CD4-positive, alpha-beta T cell (primary cell): ENCODE measurements at places on chromosomes 3 and 15.

DNA sequence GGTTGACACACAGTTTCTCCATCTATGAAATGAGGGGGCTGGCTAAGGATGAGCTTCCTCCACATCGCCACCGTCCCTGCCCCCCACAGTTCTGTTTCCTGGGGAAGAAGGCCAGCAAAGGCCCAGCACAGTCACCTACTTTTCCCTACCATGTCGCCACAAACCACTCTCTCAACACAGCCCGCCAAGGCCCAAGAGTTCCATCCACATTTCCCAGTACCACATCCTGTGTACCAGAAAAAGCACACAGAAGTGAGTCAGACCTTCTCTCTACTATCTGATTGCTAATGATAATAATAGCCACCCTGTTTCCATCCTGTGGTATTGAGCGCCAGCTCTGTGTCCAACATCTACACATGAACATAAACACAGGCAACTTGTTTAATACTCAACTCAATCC lies 30.3 kb upstream of the C15orf39 start:
- no peak for DNase-seq

DNA sequence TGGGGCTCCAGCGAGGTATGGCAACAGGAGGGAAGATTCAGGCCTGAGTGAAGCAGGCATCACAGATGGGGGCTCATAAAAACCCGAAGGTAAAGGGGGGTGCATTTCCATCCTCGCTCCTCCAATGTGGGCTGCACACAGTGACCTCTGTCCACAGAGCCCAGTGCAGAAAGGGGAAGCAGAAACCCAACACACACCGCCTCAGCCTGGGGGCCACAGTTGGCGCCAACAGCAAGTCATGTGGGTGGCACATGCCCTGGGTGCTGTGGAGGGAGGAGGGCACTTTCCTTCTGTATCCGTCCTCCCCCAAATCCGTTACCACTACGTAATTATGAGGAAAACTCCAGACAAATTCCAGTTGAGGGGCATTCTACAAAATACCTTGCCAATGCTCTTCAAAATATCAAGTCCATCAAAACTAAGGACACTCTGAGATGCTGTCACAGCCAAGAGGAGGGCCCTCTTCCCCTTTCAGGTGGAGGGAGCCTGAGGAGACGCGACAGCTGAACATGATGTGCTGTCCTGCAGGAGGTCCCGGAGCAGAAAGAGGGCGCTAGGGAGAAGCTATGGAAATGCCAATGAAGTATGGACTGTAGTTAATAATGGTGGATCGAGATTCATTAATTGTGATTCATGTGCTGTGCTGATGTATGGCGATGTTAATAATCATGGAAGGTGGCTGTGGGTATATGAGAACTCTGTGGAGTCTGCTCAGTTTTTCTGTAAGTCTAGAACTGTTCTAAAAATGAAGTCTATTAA lies 16.4 kb downstream of the APBA2 start:
- no peak for DNase-seq

- no peak for DNase-seq
Measured at GRCh38 chr3:185084901-185085300, 68.0 kb downstream of the C3orf70 start.

DNA sequence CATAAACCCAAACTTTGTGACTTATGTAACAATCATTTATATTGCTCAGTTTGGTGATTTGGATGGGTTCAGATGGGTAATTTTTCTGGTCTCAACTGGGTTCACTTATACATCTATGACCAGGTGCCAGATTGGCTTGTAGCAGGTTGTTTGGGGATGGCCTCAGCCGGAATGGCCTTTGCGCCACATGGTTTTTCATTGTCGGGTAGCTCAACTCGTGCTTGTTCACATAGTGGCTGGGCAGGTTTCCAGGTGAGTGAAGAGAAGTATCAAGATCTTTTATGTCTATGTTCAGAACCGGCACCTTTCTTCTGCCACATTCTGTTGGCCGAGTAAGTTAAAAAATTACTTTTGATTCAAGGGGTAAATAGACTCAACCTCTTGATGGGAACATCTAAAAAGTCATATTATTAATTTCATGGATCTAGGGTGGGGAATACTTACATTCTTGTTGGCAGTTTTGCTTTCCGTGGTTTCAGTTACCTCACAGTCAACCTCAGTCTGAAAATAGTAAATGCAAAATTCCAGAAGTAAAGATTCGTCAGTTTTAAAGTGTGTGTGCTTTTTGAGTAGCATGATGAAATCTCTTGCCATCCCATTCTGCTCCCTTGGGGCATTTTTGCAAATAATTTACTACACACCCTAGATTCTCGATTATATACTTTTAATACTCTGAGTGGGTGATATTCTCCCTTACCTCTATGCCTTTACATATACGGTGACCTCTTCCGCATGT lies 745.7 kb upstream of the CCDC54 start:
- DNase-seq: no peak

DNA sequence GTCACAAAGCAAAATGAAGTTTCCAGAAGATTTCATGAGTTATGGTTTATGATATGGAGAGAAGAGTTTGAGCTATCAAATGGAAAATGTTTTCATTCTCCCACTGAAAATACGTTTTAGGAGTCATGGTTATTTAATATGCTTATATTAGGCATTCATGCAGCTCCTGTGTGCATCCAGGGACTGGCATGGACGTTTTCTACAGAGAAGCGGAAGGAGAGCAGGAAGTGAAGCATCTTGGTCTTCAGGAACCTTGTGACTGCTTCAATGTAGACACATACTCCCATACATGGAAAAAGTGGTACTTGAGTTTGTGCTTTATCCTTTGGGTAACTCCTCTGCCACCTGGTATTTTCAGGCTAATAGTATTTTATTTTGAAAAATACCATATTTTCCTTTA lies 43.3 kb upstream of the TOP2B start:
- no peak for DNase-seq

GRCh38 chr3:138638641-138639040 lies 30.1 kb downstream of the FAIM start:
- no peak for DNase-seq

- DNase-seq: no peak
Measured at GRCh38 chr3:187020376-187020775, 90.0 kb downstream of the ST6GAL1 start.

DNA sequence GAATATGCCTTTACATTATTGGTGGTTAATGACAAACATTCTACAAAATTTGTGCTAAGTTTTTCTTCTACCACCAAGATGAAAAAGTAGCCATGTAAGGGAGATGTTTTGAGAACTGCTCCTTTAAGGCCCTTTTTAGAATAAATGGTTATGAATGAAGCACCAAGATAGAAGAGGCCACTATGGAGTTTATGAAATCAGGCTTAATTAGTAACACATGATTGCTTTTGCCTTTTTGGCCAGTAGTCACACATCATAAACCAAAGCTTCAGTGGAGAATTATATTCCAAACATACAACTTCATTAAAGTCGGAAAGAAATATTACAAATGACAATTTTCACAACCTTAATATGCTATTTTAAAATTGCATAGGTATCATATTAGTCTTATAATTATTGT lies 331.7 kb downstream of the RBMS3 start:
- no peak for DNase-seq

GRCh38 chr3:64621275-64621674 lies 66.5 kb downstream of the ADAMTS9 start:
- no peak for DNase-seq

GRCh38 chr15:71186267-71186666 lies 71.0 kb downstream of the THSD4 start:
- DNase-seq: no peak

DNA sequence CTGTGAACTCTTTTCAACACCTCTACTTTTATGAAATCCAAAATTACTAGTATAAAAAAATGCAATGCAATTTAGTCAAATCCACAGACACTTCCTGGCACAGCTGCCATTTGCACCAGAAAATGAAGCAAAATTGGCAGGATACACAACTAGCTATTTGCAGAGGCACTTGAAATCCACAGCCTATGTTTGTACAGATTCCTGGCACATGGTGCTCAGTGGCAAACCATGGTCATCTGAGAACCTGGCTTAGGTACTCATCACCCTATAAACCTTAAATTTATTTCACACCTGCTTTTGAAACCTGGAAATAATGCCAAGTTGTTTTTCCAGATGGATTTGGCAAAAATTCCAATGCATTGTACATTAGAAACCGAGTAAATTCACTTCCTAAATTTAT lies 20.2 kb upstream of the PPM1L start:
- DNase-seq: no peak

DNA sequence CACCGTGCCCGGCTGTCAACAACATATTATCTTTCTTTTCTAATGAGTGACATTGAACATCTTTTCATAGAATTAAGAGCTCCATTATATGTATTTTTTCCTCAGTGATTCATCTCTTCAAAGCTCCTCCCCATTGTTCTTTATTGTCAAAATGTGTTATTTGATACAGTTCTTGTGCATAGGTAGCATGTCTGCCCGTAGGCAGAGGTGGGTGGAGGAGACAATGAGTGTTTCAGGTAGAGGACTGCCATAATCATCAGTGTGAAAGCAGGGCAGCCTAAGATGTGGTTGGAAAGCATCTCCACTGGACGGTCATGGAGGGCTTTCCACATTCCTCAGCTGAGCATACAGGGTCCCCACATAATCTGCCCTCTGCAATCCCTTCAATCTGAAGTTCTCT lies 452.0 kb upstream of the MCTP2 start:
- DNase-seq: no peak

- DNase-seq: no peak
Measured at GRCh38 chr3:30199855-30200254, 406.5 kb upstream of the TGFBR2 start.

DNA sequence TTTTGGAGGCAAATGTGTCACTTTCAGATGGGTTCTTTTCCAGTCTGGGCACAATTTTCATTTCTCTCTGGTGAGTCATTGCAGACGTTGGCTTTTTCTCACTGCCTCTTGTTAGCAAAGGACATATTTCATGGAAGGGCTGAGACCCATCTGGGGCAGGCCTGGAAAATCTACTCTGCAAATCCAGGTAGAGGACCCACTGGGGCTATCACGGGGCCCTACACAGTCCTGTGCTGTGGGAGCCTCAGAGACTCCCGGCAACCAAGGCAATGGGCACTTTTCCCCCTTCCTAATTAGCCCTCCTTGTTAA lies 58.0 kb downstream of the HRH1 start:
- no peak for DNase-seq

DNA sequence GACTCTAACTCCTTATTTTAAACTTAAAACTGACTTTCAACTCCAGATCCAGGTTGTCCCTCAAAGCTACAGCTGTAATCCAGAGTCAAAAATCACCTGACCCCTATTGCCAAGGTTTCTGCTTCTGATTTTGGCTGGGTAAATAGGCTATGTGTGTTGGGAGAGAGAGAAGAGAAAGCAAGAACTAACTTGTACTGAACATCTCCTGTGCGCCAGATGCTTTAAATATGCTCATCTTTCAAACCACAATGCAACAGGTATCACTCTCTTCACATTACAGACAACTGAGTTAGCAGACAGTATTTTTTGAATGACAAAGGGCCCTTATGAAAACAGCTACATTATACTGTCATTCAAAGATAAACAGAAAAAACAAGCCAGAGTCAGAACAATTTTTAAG lies 7.0 kb downstream of the WWTR1 start:
- no peak for DNase-seq
